ENCODE measurements at places on chromosomes 7 and 10. TPM values are rescaled to one million over a fixed set of nuclear protein-coding genes. Genes with fewer than 3 reads are reported as not detected.
A peak's percentile ranks its signal among the peaks of the same experiment; 100 is the strongest.

- no peak for DNase-seq
Measured at GRCh38 chr7:52876402-52876801, 159.0 kb upstream of the POM121L12 start.

Gene TLX1
- total RNA-seq, result not detected

DNA sequence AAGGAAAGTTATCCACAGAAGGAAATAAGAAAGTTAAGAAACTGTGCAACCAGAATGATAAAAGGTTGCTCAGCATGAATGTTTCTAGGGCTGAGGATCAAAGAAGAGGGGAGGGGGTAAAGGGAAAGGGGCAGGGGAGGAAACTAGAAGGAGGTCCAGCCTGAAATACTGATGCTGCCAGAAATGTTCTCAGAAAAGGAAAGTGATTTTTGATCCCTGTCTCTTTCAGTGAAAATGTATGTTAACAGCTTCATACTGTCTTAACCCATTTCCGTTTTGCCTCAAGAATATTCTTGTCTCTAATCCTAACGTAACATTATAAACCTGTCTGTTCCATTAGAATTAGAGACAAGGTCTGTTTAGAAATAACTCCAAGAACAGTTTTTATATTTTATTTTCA is 49.6 kb downstream of the NEBL start:
- no peak for DNase-seq

- DNase-seq, result no peak
Measured at GRCh38 chr7:15130666-15131541, 228.4 kb upstream of the DGKB start.

DNA sequence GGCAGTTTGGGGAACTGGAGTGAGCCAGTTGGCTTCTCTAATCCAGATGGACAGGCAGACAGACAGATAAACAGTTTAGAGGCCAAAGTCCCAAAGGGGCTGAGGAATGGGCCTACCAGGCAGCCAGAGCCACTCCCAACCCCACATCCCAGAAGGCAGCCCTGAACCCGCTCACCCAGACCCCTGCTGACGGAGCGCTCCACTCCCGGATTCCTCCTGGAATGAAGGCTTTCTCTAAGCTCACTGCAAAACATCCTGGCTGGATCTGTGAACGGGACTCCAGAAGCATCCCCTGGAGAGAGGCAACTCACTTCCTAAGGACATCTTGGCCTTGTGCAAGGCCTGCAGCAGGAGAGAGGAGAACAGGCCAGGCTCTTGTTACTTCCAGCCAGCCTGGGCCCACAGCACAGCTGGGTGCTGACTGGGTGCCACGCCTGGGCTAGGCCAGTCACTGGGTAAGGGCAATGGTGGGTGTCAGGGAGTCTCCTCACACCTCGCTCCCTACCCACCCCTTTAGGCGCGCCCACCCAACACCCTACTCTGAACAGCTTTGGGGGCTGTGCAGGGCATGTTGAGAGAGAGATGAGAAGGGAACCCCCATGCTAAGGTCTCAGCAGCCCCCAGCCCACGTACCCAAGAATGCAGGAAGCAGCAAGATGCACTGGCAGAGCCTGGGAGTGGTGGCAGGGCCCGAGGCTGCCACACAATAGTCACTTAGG is 168.6 kb upstream of the ZMIZ1 start:
- DNase-seq, result peak; percentile 78

- DNase-seq, result no peak
Measured at GRCh38 chr7:116259871-116260440, 49.6 kb downstream of the TES start.

GRCh38 chr7:5424749-5425506 is 1.3 kb upstream of the TNRC18 start:
- peak; percentile 80 for DNase-seq

- DNase-seq, result no peak
Measured at GRCh38 chr10:108184114-108184513, 1019.6 kb upstream of the SORCS1 start.

GRCh38 chr7:122200888-122201287 is 56.8 kb upstream of the AASS start:
- no peak for DNase-seq

Gene C7orf57
- total RNA-seq, result not detected

Gene RPEL1
- total RNA-seq, result not detected

DNA sequence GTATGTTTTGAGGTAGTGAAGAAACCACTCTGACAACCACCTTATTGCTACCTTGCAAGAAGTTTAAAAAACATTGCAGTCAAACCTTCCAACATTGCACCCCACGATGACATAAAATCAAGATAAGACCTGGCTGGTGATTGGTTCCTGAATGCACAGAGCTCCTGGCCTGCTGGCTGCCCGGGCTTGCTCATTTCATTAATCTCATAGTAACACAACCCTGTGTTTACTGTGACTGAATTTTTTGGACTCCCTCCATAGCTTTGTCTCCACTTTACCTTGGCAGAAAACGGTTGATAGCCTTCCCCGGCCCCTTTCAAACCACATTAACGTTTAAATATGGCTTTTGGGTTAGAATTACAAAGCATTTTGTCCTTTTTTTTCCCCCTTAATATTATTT is 27.5 kb downstream of the VWA2 start:
- DNase-seq, result peak; percentile 72

- DNase-seq, result peak; percentile 64
Measured at GRCh38 chr10:113569576-113569975, 16.7 kb downstream of the HABP2 start.

Gene GBX1
- 1.5 TPM for total RNA-seq

GRCh38 chr7:143372070-143372469 is 9.1 kb upstream of the ZYX start:
- peak; percentile 70 for DNase-seq

Gene GIMAP6
- total RNA-seq, result 31.5 TPM

DNA sequence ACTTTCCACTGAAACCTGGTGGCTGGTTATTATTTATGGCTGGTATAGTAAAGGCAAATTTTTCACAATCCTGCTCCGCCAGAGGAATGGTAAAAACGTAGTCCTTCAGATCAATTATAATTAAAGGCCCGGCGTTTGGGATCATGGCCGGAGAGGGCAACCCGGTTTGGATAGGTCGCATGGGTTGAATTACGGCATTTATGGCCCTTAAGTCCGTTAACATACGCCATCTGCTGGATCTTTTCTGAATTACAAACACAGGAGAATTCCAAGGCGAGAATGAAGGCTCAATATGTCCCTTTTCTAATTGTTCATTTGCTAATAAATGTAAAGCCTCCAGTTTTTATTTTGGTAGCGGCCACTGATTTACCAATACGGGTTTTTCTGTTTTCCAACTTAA is 11.3 kb upstream of the TAS2R3 start:
- DNase-seq, result no peak

GRCh38 chr7:105173586-105173985 is 159.6 kb downstream of the KMT2E start:
- no peak for DNase-seq

GRCh38 chr7:7641129-7641663 is 644 bp downstream of the UMAD1 start:
- DNase-seq, result no peak

GRCh38 chr10:79044846-79045245 is 23.9 kb upstream of the ZMIZ1 start:
- no peak for DNase-seq

Gene RBM20
- 114 TPM for total RNA-seq

Gene BLNK
- 1.3 TPM for total RNA-seq

Gene MBL2
- not detected for total RNA-seq

Gene CALHM1
- total RNA-seq, result not detected

DNA sequence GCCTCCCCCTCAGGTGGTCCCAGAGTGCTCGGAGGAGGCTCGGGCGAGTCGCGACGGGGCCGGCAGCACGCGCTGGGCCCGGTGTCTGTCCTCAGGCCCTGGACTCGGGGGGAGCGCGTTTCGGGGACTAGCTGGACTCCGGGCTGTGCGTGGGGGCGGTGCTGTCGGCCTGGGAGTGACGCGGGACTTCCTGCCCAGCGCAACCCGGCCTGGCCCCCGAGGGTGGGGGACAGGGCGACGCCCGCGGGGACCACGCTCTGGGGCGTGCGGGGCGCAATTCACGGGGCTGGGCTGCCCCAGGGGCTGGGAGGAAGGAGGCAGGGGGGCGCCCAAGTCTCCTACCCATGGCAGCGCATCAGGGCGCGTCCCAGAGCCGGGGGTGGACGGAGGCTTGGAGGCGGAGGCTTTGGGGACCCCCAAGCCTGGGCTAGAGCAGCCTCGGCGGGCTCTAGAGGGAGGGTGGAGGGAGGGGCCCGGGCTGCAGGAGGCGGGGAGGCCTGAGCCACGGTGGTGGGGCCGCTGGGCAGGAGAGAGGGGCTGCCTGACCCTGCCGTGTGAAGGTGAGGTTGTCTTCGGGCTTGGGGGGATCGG is 2.3 kb upstream of the VENTX start:
- peak; percentile 62 for DNase-seq

DNA sequence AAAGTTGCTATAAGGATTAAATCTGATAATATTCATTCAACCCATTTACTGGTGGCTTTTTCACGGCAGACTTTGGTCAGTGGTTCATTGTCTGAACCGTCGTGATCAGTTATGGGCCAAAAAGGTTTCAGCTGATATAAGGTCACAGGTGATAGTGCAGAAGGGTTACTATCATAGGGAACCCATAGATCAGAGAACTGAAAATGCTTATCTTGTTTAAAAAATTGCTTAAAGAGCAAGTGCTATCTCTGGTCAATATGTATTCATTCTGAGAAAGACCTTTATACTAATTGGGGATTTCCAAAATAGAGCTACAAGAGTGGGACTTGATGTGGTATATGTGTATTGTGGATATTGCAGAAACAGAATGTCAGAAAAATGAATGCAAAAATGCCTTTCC is 147.8 kb upstream of the SEMA3E start:
- DNase-seq, result no peak

- DNase-seq, result no peak
Measured at GRCh38 chr7:90064370-90064769, 89.9 kb upstream of the STEAP1 start.

DNA sequence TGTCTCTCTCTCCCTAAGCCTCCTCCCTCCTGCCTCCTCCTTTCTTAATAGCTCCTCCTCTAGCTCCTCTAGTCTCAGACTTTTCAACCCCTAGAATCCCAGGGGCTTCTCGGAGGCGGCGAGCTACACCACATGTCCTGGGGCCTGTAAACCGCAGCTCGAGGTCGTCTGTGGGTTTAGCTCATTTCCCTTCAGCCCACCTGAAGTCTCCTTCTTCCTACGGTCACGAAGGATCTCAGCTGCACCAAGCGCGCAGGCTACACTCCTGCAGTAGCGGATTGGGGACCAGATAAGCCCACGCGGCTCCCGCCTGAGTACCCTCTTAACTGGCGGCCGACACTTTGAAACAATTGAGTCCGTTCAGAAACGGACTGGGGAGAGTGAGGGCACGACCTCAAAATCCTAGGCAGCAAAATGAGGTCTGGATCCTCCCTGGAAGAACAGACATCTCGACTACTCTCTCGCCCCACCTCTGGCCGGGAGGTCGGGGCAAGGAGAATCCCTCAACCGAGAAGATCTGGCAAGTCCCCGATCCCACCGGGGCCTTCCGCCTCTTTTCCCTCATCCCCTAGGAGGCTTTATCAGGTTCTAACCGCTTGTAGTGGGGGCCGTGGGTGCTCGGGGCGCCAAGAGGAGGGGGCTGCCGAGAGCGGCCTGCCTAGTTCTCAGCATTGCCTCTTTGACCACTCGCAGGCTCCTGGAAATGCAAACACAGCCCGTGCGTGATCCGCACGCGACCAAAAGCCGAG is 1.3 kb upstream of the SORCS3 start:
- DNase-seq, result no peak

Gene BHLHA15
- not detected for total RNA-seq

DNA sequence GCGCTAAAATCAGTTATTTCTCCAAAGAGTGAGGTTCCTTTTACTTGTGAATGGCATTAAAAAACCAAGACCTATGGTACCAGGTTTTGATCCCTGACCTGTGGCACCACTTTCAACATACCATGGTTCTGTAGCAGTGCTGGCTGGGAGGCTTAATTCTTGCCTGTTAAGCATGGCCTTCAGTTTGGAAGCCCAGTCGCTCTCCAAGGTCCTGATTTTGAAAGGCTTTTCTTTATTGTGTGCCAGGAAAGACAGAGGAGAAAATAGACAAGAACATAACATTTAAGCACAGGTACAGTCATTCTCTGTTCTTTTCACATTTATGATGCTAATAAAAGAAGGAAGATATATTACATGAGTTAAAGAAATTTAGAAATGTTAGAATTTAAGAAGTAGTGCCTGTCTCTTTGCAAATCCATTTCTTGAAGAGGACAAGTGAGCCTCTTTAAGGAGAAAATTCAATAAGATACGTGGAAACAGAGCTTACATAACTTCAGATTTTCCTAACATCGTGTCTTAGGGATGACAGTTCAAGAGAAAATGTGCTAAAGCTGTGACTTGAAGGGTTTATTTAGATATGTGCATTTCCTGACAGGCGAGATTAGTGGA is 357.6 kb downstream of the DPP6 start:
- no peak for DNase-seq

- no peak for DNase-seq
Measured at GRCh38 chr10:73898730-73899410, 12.1 kb upstream of the PLAU start.

DNA sequence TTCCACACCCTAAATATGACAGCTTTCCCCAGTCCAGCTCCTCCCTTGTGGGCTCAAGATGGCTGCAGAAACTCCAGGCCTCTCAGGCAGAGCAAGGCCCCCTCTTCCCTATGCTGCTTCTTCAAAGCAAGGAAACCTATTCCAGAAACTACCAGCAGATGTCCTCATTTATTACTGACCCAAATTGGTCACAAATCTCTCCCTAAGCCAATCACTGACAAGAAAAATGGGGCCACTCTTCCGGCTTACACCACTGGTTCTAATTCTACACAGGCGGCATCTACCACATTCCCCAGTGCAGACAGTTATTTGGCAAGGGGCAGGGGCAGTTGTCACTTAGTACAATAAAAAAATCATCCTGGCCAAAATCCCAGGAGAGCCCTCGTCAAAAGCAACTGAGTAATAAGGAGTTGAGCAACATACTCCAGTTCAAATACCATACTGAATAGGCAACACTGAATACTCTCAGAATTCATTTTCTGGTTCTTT is 150.4 kb downstream of the SFMBT2 start:
- DNase-seq, result peak; percentile 64

GRCh38 chr7:146115851-146116520 is 615 bp upstream of the CNTNAP2 start:
- DNase-seq, result peak; percentile 75

Gene UTF1
- total RNA-seq, result not detected

DNA sequence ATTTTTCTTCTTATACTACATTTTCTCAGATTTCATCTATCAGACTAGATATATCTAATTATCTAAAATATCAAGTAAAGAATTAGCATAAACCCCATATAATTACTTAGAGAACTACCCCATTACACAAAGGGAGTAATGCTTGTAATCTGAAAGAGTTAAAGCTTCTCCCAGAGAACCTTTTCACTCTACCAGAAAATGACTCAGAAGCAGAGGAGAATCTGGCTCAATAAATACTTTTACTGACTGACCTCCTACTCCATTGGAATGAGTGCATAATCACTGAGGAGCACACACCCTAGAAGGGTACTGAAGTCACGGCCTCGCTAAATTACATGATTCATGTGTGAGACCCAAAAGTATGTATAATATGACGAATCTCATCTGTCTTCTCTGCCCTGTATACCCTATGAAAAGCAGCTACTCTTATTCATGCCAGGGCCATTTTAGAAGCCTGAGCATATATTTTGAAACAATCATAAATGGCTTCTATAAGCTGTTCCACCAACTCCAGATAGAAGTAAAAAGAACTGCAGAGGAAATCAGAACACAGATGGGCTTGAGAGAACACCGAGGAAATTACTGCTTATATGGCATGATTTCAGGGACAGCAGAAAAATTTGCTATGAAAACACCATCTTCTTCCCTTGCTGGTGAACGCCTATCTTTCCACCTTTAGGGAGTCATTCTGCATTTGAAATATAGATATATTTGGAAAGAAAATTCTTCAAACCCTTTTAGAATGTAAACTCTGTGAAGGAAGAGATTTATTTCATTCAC is 32.7 kb downstream of the DNMBP start:
- DNase-seq, result no peak

- no peak for DNase-seq
Measured at GRCh38 chr10:96639899-96640298, 53.1 kb upstream of the TM9SF3 start.

Measured in left ventricle myocardium superior (tissue), 1 donor.